ENCODE measurements at places on chromosomes 16 and 17.

DNA sequence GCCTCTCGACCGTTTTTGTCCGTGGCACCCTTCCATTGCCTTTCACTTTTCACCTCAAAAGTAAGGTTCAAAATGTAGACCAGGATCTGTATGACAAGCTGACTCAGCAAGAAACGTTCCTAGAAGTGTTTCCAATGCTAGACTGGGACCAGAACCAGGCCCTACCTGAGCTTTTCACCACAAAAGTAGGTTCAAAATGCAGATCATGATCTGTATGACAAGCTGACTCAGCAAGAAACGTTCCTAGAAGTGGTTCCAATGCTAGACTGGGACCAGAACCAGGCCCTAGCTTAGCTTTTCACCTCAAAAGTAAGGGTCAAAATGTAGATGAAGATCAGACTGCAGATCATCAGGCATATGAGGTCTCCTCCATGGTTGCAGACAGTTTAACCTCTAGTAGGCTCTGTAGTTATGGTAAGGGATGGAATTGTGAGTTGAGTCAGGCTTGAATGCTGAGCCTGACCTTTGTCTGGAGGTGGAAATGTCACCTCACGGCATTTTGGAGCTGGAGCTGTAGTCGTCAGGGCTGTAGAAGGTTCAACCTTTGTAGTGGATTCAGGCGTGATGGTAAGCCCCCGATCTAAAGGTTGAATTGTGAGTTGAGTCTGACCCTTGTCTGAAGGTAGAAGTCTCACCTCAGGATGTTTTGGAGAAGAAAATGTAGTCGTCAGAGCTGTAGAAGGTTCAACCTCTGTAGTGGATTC is 50.2 kb upstream of the TMEM97 start:
- DNase-seq, result no peak

- DNase-seq, result no peak
These were observed 23.0 kb downstream of the RANBP10 start for GRCh38 chr16:67783353-67783725.

- no peak for DNase-seq
These were observed 14.6 kb downstream of the GRB7 start for GRCh38 chr17:39752241-39752881.

DNA sequence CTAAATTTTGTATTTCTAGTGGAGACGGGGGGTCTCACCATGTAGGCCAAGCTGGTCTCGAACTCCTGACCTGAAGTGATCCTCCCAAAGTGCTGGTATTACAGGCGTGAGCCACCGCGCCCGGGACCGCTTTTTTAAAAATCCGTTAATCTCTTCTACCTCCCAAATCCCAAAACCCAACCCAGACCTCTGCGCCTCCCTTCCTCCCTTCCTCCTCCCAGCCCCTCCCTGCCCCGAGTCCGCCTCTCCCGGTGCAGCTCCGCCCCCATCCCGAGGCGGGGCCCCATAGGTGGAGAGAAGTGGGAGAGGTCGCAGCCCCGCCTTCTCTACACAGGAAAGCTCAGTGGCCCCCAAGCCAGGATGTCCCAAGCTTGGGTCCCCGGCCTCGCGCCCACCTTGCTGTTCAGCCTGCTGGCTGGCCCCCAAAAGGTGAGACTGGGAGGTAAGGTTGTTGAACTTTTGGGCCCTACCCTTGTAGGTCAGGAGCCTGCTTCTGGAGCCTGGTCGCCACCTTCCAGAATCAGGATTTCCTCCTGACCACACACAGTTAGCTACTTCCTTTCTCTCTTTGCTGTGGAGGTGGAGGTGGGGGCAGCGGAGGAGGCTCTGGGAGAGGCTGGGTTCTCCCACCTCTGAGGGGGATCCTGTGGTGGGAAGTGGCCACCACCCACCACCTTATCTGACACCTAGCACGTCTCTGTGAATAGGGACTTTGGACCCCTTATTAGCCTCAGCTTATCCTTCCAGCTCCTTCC is at the start of gene TMEM92:
Gene TMEM92, plus strand, starts transcription at position 325 of the 755 bp plus-strand sequence. Its CDS starts 36 bp downstream, at position 361.
- no peak for DNase-seq

GRCh38 chr17:17752821-17753321 is 71.6 kb downstream of the RAI1 start:
- DNase-seq, result no peak

DNA sequence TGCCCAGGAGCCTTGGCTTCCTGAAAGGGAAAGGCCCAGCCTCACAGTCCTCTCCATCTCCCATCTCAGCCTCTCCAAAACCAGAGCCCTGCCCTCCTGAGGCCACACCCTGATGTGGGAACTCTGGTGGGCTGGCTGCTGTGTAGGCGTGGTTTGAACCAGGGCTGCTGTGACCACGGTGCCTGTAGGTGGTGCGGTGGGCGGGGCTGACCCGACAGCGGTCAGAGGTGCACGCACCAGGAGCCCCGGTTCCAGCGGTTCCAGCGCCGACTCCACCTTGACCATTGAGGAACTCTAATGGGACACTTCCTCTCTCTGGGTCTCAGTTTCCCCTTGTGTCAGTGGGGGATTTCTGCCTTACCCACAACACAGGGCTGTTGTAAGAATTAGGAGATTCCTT is 2.4 kb downstream of the RAP1GAP2 start:
- no peak for DNase-seq

DNA sequence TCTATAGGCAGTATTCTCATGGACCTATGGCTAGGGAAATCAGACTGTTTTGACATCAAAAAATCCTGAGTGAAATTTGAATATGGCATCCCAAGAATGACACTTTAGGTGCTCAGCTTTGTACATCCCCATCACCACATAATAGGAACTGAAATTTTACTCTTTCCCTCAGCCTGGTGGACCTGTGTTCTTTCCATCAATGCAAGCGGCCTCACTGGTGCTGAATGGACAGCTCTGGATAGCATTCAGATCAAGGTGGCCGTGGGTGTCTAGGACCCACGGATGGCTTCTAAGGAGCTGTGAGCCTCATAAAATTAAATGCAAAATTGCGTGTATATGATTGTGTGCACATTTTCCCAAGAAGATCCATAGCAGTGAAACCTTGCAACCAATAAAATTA is 152.6 kb downstream of the MAP2K6 start:
- no peak for DNase-seq

- no peak for DNase-seq
These were observed 191.5 kb upstream of the RPL38 start for GRCh38 chr17:74011966-74012365.
